Right hindlimb (tissue), 1 donor: ENCODE measurements at places on chromosomes 2 and 18.

DNA sequence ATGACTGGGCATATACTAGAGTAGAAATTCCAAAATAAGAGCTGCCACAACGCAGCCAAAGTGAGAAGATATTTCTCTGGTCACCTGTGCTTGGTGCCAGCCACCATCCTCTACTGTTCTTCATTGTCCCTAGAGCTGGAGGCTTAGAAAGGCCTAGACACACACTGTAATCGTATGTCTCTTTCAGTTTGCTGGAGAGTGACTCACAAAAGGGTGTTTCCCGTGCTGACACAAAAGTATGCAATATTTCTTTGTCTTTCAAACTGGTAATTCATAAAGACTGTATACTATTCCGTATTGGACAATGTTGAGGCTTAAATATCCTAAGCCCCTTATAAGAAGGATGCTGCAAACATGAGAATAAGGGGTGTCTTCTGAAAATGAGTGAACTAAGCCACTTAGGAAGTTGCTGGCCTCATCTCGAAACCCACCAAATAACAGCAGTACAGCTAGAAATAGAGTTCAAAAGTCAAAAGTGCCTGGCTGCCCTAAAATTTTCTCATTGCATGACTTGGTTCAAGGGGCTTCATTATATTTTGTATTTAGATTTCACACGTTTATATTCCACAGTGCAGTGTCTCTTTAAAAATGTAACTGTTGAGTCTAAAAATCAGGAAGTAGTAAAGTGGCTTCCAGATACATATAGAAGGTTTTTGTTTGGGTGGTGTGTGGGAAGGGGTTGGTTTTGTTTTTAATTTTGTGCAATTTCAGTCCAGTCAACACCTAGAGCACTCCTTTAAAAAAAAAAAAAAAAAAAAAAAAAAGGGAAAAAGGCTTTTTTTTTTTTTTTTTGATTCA lies 601.1 kb downstream of the ARHGAP15 start:
- no peak for DNase-seq

GRCh38 chr2:61439241-61440002 lies 31.5 kb downstream of the USP34 start:
- DNase-seq, result no peak

DNA sequence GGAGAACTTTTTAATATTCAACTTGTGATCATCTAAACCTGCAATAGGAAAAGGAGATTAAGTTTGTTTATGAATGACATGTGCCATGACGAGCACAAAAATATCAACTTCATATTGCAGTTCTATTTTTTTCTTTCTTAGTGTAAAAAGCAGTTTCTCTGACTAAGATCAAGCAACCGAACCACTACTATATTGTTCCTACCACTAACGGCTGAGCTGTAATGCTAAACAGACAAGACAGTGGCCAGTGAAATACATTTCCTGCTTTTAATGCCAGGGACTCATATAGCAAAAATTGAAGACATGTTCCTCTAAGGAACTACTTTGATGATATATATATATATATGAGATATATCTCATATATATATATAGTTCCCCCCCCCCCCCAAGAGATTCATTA lies 1705.6 kb upstream of the TMEFF2 start:
- no peak for DNase-seq

DNA sequence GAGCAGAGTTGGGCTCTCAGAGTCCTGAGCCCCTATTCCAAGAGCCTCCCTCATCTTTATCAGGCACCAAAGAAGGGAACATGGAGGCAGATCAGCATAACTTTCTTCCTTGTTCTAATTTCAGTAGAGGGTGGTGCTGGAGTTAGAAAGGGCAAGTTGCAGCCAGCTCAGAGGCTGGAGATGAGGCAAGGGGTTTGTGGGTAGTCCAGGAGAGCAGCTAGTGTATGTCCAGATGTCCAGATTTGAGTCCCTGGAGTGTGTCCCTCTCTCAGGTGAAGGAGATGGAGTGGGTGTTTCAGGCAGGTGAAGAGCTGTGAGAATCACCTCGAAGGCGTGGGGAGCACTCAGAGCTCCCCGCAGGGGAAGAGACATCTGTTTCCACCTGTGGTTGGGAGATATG lies 478 bp upstream of the PRKAG3 start:
- DNase-seq, result no peak

- DNase-seq, result peak; percentile 70
Measured at GRCh38 chr2:119240311-119241204, 16.9 kb downstream of the STEAP3 start.

DNA sequence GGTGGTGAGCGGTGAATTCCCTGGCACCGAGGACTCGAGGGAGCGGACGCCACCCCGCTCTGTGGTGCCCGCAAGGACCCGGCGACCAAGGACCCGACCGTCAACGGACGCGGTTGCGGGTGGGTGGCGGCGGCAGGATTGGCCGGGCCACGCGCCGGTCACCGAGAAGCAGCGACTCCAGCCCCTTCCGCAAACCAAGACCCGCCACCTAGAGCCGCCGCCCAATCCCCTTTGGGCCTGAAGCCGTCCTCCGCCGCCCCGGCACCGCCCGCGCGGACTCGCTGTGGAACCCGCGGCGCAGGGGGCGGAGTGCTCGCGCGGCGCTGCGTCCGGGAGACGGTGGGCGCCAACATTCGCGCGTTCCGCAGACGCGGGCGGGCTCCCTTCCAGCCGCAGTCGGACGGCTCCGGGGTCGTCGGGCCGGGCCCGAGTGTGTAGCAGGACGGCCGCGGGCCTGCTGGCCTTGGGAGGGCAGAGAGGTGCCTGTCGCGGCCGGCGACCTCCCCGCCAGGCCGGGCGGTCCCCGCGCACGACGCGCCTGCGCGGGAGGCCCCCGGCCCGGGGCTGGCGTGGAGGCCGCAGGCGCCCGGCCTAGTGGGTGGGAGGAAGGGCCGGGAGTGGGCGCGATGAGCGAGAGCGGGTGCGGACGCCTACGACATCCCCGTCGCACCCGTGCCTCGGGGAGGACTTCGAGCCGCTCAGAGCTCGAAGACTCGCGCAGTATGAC lies at the start of the genes FAM228B and PFN4:
TSS of gene FAM228B (plus strand) at position 275 of the 727 bp plus-strand sequence. CDS start 893 bp downstream, outside the sequence.
TSS of gene PFN4 (minus strand) at position 140 of the 727 bp plus-strand sequence. CDS start 799 bp downstream, outside the sequence.
- DNase-seq, result peak; percentile 90

DNA sequence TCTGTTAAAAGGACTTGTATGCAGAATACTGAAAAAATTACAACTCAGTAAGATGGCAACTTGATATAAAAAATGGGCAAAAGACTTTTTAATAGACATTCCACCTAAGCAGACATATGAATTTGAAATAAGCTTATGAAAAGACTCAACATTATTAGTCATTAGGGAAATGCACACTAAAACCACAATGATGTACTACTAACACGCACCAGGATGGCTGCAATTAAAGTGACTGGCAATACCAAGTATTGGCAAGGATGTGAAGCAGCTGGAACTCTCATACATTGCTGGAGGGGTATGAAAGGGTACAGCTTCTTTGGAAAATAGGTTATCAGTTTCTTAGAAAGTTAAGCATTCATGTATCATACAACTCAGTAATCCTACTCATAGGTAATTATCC lies 3.2 kb upstream of the ENOSF1 start:
- DNase-seq, result no peak

DNA sequence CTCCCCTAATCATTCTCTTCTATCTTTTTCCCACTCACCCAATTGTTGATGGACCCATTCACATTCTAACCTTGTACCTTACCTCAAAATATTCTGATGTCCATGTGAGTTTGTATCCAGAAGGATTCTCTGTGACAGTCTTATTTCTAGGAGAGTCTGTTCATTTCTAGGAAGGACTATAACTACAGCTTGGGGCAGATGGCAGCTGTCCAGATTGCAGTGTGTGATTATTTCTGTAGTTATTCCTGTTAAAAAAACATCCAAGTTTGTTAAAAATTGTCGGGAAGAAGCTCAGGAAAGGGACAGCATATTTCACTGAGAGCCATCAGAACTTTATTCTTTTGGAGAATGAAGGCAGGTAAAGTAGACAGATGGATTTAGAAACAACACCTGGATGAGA lies 142.6 kb downstream of the RAPGEF4 start:
- no peak for DNase-seq

DNA sequence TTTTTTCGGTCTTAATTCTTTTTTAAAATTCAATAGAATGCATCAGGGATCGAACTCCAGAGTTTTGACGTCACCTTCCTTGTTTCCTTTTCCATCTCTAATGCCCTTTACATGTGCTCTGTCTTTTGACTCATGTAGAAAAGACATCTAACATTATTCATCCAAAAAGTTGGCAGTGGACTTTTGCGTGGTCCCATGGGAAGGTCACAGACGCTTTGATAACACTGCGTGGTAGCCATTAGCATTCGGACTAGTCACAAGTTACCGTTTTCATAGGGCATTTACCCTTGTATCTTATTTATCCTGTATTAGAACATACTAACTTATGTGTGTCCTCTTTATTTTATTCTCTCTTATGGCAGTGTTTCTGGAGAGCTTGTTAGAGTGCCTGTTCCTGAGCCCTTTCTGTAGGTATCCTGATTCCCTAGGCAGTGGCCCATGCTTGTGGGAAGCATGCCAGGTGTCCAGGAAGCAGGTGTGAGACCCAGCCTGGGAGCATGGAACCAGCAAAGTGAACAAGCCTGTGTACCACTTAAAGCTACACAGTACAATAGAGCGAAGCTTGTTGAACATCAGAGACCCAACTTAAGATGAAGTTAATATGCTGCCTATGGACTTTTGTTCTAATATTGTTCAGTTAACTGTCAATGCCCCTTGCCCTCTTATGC lies 73.6 kb upstream of the RBM44 start:
- DNase-seq, result no peak

GRCh38 chr18:36300211-36300610 lies 2.7 kb downstream of the FHOD3 start:
- no peak for DNase-seq

GRCh38 chr2:127535422-127535901 lies at the start of gene MYO7B:
MYO7B (plus strand) TSS chr2:127535683; CDS start chr2:127559723, 24,040 bp downstream.
- DNase-seq, result no peak

DNA sequence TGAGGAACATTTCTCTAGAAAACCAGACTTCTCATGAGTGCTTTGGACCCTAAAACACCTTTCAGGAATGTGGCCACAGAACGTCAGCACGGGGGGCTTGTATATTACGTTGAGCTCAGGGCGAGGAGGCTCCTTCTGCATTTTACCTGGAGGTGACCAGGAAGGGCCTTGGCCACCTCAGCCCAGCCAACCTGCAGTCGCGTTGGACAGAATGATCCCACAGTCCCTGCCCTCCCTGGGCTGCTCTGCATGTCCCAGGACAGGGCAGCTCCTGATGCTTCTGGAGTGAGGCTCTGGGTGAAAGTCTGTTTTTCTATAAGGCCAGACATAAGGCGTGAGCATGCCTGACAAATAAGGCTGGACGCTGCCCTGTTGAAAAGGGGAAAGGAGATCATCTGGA lies 121.9 kb downstream of the NDUFA10 start:
- no peak for DNase-seq

DNA sequence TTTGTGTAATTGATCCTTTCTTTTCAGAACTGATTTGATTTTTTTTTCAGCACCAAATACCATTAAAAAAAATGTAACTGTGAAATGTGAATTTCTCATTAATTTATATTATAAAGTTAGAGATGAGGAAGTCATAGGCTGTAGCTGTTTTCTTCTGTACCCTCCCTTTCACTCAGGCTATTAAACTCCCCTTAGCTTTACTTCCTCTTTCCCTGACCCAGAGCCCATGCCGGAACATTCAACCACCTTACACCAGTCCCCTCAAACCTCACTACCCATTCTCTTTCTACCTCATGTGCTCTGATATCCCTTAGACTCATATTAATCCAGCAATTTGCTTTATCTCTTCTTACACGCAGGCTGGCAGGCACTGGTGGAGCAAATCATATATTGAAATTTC lies 12.4 kb downstream of the GALNT5 start:
- no peak for DNase-seq

DNA sequence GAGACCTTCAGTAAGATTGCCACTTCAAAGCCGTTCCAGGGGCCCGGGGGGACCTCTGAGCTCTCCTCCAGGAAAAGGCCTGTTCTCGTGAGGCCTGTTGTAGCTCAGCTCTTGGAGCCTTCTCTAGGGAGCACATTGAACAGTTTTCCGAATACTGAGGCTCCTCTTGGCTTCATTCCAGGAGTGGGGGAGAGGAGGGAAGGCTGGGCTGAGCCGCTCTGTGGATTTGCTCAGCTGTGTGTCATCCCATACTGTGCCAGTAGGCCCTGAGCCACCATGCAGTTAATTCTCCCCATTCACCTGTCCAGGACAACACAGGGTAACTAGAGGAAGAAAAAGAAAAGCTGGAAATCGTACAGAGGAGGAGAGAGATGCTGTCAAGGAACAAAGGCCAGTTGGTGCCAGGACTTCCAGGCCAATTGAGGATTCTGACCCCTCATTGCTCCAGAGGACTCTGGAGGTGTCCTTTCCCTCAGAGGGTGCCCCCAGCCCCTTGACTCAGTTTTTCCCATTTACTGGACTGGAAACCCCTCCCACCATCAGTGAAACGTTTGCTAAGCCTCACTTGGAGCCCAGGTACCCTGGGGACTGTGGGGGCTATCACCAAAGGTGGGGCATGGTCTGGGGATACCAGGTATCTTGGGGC lies 41.4 kb downstream of the HS1BP3 start:
- DNase-seq, result peak; percentile 72

DNA sequence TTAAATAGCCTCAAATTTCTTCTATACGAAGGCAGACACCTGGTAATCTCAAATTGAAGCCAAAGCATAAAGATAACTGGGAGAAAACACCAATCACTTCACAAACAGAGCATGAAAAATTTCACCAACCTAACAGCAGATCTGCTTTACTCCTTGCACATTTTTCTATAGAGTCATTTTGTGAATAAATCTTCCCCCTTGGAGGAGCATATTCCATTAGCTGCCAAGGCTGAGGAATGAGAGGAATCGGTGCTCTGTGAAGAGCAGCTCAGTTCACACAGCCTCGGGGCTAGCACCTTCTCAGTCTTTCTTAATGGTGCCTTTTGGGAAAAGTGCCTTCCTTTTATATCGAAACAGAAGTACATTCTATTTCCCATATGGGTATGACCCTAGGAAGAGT lies 1313.7 kb upstream of the NRXN1 start:
- DNase-seq, result no peak

DNA sequence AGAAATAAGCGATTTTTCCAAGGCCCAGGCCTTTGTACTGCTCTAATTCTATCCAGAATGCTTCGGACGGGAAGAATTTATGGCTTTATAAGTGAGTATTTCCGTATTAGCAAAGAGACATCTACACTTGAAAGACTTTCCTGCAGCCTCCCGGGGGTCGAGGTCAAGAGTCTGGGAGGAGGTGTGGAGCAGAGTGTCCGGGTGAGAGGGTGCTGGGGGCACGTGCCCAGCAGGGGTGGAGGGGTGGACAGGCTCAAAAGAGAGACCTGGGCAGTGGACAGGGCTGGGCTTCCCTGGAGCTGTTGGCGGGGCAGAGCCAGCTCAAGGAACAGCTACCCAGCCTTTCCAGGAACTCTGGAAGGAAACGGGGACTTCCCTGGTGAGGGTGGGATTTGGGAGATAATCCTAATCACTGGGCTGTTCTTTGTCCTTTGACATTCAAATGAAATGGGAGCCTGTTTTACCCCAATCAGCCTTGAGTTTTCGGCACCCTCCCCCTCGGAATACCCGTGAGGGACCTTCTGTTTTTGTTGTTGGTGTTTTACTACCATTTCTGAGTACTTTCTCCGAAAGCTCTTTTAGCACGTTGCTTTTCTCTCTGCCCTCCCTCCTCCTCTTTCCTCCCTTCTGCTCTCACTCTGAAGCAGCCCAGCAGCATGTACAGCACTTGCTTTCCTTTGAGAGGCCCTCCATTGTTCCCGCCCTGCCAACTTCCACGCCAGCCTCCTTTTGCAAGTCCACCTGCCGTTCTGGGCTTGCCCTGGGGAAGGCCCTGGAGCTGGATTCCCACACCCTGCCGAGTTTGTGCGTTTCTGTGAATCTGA lies 164.7 kb downstream of the AGAP1 start:
- peak; percentile 56 for DNase-seq
